ENCODE measurements at places on chromosomes 6 and 20. TPM values are rescaled to one million over a fixed set of nuclear protein-coding genes. Genes with fewer than 3 reads are reported as not detected.

DNA sequence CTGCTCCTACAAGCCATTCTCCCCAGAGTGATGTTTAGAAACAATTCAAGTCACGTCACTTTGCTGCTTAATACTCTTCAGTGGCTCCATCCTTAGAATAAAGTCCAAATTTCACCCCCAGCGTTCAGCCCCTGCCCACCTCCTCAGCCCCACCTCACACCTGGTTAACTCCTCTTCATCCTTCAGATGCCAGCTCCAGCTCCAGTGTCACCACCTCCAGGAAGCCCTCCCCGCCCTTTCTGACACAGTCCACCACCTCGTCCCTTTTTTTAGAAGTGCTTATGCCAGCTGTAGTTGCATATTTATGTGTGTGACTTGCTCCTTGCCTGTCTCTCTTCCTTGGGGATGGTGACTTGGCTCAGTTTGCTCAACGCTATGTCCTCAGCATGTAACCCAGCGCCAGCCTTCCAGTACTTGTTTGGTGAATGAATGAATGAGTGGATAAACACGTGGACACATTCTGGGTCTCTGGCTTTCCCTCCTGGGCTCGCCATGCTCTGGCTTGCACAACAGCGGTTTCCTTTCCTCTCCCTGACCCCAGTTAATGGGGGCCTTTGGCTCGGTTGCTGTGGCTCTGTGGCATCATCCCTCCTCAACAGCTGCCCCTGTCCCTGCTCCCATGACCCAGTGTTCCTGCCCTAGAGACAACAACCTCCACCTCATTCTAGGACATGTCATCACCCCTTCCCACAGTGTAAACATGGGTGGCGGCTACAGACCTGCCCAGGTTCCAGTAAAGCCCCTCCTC is 3.7 kb upstream of the IP6K3 start:
- DNase-seq = peak; percentile 13

GRCh38 chr6:24583463-24584381 is 62.3 kb downstream of the KIAA0319 start:
- DNase-seq = peak; percentile 90

GRCh38 chr6:135012764-135013163 is 41.9 kb downstream of the HBS1L start:
- DNase-seq = no peak

VSTM2L gene
- 162 TPM for total RNA-seq

PNPLA1 gene
- total RNA-seq = not detected

GHRH gene
- total RNA-seq = 23.5 TPM
